NCI-H446 (cell line): ENCODE measurements at places on chromosomes 5 and 9.

- no peak for DNase-seq
Measured at GRCh38 chr9:13975611-13976290, 338.2 kb downstream of the NFIB start.

GRCh38 chr9:72044095-72044494, 16.3 kb downstream of the C9orf57 start:
- DNase-seq = no peak

- no peak for DNase-seq
Measured at GRCh38 chr5:150188146-150188842, 1.6 kb upstream of the SLC6A7 start.

DNA sequence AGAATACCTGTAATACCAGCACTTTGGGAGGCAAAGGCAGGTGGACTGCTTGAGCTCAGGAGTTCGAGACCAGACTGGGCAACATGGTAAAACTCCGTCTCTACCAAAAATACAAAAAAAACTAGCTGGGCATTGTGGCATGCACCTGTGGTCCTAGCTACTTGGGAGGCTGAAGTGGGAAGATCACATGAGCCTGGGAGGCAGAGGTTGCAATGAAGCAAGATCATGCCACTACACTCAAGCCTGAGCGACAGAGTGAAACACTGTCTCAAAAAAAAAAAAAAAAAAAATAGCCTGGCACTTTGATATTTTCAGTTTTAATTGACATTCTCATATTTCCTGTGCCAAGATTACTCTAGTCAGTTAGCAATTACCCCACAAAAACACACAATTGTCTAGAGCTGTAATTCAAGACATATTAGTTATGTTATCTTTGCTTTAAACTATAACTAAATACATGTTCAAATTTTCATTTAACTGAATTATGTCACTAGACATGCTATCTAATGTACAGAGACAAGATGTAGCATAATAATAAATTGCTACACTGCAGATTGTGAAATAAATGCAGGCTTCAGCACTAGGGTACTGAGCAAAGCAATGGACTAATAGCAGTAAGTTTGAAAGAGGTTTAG, 378.2 kb upstream of the GRAMD2B start:
- DNase-seq = no peak

DNA sequence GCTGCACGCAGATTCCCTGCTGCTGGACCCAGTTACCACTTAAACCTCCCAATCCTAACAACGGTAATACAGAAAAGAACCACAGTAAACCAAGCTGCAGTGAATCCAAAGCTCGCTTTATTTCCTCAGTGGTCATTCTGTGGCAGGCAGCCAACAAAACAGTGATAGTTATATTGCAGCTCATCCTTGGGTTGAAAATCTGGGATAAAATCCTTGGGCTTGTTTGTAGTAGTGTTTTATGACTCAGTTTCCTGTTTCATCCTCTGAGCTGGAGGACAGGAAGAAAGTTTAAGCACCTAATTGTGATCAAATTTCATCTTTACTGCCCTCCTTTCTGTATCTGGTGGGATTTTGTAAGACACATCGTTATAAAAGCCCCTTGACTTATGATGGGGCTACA, 31.4 kb downstream of the HMGCR start:
- no peak for DNase-seq

DNA sequence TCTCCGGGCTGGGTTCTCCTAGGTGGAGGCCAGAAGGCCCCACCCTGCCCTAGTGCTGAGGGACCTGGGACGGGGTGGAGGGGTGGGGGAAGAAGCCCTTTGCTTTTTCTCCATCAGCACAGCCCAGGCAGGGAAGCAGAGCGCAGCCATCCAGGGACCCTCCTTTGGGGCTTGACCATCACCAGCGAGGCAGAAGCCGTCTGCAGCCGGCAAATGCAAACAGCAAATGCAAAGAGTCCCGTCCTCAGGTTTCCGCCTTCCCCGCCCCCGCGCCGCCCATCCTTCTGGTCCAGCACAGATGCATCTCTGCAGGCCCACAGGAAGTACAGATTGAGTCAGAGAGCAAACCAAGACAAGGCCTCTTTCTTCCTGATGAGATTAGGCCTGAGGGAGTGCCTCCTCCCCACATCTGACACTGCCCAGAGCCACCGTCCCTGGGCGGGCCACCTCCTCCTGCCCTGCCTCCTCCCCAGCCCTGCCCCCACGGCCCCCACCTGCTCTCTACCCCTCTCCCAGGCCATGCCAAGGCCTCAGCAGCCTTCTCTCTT, 23.4 kb downstream of the CORO2A start:
- no peak for DNase-seq

- DNase-seq = no peak
Measured at GRCh38 chr9:129783516-129784361, 19.2 kb upstream of the TOR1B start.

DNA sequence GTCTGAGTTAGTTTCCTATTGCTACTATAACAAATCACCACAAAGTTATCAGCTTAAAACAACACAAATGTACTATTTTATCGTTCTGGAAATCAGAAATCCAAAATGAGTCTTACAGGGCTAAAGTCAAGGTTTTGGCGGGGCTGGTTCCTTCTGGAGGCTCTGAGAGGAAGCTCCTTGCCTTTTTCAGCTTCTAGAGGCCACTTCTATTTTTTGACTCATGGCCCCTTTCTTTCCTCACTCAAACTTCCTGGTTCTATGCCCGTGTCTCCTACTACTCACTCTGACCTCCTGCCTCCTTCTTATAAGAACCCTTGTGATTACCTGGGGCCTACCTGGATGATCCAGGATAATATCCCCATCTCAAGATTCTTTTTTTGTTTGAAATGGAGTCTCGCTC, 48.2 kb downstream of the GABBR2 start:
- no peak for DNase-seq

GRCh38 chr9:86983249-86983619, 35.9 kb upstream of the GAS1 start:
- no peak for DNase-seq

DNA sequence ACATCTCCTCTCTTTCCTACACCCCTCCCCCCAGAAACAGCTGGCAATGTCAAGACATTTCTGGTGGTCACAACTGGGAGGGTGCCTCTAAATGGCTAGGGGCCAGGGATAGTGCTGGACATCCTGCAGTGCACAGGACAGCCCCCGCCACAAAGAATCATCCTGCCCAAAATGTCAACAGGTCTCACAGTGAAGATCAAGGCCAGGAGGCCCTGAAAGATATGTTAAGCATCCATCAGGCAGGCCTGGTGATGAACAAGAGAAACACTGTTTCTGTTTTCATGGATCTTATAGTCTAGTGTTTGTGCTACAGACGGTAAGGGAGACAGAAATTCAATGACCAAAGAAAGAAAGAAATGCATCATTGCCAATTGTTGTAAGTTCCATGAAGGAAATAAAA, 45.9 kb downstream of the WWC1 start:
- DNase-seq = no peak

- DNase-seq = no peak
Measured at GRCh38 chr5:137782984-137783536, 28.9 kb upstream of the HNRNPA0 start.

- DNase-seq = no peak
Measured at GRCh38 chr9:32928912-32929311, 72.5 kb downstream of the APTX start.

DNA sequence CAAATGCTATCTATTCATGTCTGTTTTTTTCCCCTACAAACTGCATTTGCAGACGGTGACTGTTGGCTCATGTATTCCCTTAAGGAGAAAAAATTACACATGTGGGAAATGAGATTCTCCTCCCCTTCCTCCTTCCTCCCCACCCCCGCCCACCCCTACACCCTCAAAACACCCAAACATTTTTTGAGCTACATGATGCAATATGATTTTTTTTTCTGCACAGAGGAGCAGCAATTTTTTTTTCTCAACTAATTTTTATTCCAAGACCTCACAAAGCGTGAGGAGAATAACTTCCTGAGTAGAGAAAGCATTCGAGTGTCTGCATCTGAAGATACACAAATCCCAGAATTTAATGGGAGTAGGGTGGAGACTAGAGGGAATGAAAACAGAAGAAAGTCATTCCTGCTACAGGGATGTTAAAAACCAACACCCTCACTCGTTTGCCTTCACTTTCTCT, 118.1 kb downstream of the PRDM6 start:
- no peak for DNase-seq

DNA sequence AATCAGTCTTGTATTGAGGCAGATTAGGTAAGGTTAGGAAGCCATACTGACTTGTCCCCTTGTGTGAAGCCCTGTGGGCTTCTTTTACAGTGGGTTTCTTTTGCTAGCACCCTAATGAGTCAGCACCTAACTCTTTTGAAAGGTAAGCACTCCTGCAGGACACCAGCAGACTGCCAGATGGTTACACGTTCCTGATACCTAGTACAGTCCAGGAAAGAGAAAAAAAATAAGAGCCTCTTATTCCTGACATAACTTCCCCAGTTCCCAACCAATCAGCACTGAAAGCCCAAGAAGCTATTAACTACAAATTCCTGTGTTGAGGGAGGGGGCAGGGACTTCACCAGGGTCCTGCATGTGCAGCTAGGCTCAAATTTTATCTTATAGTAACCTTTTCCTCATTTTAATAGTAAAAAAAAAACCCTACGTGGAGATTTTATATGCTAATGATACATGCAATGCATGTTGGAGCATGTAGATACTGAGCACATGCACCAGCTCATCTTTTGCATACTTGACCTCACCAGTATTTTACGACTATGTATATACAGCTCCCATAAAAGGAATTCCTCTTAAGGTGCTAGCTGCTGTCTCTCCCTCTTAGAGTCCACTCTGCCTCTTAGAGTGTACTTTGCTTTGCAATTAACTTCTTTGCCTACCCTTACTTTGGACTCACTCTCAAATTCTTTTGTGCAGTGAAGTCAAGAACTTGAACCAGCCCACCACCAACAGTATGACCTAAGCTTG, 84.7 kb upstream of the RORB start:
- DNase-seq = no peak

- peak; percentile 41 for DNase-seq
Measured at GRCh38 chr5:40679148-40679912, 385 bp upstream of the PTGER4 start.

GRCh38 chr9:33687779-33688178, 107.6 kb upstream of the PRSS3 start:
- peak; percentile 13 for DNase-seq

DNA sequence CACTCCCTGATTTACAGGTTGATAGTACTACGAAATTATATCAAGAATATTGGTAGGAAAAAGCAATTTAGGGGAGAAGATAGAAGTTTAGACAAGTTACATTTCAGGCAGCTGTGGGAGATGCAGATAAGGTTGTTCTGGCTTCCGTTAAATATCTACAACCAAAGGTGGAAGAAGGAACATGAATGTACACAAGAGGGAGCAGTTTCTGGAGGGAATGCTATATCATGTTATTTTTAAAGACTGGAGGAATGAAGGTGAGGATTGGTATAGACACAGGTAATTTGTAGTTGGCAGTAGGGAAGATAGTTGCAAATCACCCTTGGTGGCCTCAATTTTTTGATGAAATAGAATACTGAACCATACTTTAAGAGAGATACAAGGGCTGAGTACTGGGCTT, 187.3 kb upstream of the NMUR2 start:
- no peak for DNase-seq

DNA sequence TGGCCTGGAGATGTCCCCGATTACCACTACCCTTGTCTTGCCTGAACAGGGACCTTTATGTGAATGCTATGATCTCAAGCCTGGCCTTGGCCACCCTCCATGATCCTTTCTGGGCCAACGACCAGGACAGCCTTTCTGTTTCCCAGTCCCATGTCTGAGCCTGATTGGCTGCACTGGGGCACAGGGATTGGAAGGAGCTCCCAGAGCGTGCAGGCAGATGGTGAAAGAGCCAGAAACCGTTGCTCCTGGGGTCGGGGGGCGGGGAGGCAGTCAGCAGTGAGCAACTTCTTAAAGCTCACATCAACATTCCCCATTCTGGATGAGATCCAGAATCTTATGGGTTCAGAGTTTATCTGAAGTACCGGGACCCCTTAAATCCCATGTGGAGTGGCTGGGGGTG, 84.4 kb downstream of the INSYN2B start:
- no peak for DNase-seq

DNA sequence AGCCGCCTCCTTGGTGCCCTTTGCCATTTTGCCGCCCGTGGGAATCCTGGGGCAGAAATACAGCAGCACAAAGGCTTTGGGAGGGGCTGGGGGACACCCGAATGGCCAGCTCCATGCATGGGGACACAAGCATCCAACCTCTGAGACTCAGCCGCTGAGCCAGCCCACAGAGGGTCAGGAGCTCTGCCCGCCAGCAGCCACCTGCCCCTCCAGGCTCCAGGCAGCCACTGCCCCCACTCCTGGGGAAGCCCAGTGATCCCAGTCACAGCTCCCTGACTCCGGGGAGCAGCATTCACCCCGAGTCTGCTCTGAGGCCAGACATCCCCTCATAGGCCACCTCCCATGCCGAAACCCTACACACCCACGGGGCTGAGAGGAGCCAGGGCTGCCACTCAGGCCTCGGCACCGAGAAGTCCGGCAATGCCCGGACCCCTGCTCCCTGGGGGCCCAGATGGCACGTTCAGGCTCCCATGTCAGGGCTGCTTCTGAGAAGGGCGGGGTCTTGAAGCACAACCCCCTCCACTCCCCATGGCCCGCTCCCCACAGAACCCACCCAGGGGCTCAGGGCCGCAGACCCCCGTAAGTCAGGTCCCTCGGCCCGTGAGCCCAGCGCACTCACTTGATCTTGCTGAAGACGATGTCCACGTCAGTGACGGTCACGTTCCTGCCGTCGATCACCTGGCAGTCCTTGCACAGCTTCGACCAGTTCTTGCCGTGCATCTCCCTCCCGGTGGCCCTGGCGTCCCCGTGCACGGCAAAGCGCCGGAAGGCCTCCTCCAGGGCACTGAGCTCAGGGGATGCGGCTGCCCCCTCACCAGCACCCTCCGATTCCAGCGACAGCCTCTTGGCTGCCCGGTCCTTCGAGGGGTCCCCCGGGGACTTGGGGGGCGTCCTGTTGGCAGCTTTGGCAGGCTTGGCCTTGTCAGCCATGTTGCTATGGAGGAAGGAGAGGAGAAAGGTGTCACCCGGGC, 15.7 kb downstream of the TPPP start:
- DNase-seq = no peak

- no peak for DNase-seq
Measured at GRCh38 chr9:5557606-5558587, 47.6 kb downstream of the PDCD1LG2 start.

DNA sequence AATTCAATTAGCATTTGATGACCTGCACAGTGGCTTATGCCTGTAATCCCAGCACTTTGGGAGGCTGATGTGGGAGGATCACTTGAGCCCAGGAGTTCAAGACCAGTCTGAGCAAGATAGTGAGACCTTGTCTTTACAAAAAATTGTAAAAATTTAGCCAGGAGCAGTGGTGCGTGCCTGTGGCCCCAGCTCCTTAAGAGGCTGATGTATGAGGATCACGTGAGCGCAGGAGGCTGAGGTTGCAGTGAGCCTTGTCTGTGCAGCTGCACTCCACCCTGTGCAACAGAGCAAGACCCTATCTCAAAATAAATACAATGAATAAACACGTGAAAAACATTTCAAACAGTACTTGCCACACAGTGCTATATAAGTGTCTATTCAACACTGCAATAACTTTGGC, 4.2 kb downstream of the ABCA1 start:
- no peak for DNase-seq

DNA sequence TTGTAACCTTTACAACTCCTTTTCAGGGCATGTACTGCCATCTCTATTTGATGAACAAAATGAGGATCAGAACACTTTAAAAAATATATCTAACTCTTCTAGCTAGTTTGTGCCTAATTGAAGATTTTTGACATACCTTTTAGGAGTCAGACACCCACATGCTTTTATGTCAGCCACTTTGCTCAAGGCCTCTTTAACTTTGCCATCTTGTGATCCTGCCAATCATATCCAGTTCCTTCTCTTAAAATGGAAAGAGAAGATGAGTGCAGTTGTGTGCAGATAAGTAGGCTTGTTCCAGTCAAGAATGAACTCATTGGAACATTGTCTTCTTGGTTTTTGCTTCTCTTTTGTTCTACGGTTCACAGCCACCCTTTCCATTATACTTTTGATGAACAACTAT, 425.6 kb upstream of the TNC start:
- no peak for DNase-seq
